Left lobe of liver (tissue), 2 donors: ENCODE measurements at places on chromosomes 2 and 18.
A peak's percentile ranks its signal among the peaks of the same experiment; 100 is the strongest.

- DNase-seq, result no peak
Measured at GRCh38 chr2:54366487-54367280, 89.4 kb upstream of the SPTBN1 start.

DNA sequence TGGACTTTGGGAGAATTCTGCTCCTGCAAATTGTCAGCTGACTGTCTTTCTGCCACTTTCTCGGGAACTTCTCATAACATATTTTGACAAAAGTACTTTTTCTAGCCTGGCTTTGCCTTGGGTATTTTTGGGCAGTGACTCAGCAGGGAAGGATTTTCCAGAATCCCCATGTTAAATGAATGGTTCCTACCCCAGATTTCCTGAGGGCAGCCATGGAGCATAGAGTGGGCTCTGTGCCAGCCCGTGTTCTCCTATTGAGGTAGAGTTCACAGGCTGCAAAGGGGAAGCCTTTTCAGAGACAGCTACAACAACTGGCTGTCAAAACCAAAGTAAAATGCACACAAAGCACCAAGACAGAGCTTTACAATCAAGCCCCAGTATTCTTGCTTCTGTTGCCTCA is 59.8 kb downstream of the BMP10 start:
- DNase-seq, result no peak

DNA sequence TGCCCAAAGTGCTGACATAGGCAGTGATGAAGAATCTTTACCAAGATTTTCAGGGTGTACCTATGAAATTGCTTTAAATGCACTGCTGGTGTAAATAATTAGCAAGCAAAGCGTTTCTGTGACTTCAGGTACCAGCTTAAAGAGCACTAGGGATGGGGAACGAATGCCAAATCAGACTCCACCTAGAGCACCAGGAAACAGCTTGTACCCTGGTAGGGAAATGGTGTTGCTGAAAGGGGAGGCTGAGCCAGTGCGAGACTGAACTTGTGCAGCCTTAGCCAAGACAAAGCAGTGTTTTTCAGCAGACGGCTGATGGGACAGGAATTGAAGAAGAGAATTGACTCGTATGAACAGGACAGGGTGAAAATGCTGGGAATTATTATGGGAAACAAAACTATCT is 65.6 kb downstream of the TWSG1 start:
- no peak for DNase-seq

GRCh38 chr2:187658952-187659525 is 104.8 kb upstream of the TFPI start:
- DNase-seq, result no peak

GRCh38 chr2:118473846-118474540 is 373.5 kb downstream of the EN1 start:
- DNase-seq, result no peak

GRCh38 chr2:45114221-45114955 is 105.1 kb upstream of the SIX2 start:
- DNase-seq, result no peak

DNA sequence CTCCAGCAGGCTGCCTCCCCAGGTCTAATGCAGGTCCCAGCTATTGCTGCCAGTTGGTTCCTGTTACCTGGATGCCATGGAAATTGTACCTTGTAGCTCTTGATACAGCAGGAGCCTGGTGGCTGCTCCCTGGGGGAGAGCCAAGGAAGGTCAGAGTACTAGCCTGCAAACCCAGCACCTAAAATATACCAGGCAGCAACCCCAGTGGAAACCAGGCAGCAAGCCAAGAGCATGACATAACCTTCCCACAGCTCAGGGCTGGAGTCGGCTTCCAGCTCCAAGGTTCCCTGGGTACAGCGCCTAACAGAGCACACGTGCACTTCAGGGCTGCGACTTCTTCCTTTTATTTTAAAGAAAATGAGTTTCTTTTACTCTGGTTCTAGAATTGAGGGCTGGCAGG is 30.3 kb downstream of the TNP1 start:
- DNase-seq, result peak; percentile 99

DNA sequence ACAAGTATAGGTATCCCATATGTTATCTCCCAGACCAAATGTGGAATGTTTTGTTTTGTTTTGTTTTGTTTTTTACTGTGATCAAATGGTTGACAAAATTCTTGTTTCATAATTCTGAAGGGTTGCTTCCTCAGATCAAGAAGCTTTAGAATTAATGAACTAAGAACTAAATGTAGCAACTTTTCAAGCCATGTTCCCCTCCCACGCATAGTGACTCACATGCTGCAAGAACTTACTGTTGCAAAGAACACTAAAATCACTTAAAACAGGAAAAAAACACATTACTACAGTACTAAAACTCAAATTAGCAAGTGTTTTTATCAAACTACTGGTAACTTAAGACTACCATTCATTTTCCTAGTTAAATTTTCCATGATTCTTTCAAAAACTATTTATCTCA is 30.6 kb downstream of the HNRNPLL start:
- no peak for DNase-seq

- no peak for DNase-seq
Measured at GRCh38 chr2:47134386-47135090, 20.6 kb downstream of the STPG4 start.
